Muscle of leg (tissue), 16 donors: ENCODE measurements at places on chromosomes 16 and 17. TPM values are rescaled to one million over a fixed set of nuclear protein-coding genes. Genes with fewer than 3 reads are reported as not detected.

DNA sequence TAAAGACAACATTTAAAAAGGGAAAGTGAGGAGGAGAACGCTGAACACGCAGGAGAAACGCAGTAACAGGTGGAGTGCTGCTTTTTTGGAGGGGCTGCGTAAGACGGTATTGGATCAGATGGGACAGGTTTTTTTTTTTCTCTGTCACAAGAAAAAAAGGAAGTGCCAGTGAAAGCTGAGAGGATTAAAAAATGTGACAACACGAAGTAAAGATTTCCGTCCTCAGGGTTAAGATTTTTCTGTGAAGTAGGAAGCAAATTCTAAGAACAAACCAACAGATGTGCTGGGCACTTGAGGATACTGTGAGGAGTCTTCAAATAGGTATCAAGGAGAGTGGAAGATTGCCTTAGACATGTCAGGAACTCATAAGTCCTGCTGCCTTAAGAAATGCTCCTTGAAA, 5.8 kb upstream of the ABCA9 start:
- DNase-seq, result peak; percentile 41

- DNase-seq, result peak; percentile 69
Observed at GRCh38 chr17:81193470-81194224, 27.6 kb upstream of the AATK start.

PKMYT1 gene
- 3.6 TPM for total RNA-seq

GRCh38 chr16:86171329-86171728, 272.4 kb downstream of the IRF8 start:
- DNase-seq, result no peak

- DNase-seq, result peak; percentile 78
Observed at GRCh38 chr17:68591583-68591982, 9.6 kb downstream of the FAM20A start.

CYB5B gene
- 55.5 TPM for total RNA-seq

TEX19 gene
- 0.09 TPM for total RNA-seq

COPZ2 gene
- total RNA-seq, result 99.2 TPM
